Kidney glomerular epithelial cell (primary cell): ENCODE measurements at places on chromosomes 16 and 17.
A peak's percentile ranks its signal among the peaks of the same experiment; 100 is the strongest.

GRCh38 chr16:56982695-56983094 lies 6.7 kb upstream of the NLRC5 start:
- DNase-seq, result no peak

- no peak for DNase-seq
Observed at GRCh38 chr16:31179219-31179746, 656 bp upstream of the FUS start.

DNA sequence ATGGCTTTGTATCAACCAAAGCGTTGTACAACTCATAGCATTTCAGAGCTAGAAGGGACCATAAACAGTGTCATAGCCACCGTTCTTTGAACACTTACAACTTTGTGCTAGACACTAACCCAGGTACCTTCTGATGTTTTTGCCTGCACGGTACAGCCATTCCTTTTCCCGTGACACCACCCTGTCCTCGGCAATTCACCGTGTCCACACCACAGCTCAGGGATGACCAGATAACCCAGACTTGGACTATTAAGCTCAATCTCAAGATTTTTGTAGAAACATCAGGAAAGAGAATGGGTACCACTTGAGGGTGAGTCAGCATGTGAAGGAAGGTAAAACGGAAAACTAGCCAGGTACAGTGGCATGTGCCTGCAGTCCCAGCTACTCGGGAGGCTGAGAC lies 9.8 kb upstream of the CBFB start:
- DNase-seq, result no peak

GRCh38 chr16:75506107-75506506 lies 10.9 kb upstream of the CHST6 start:
- no peak for DNase-seq

DNA sequence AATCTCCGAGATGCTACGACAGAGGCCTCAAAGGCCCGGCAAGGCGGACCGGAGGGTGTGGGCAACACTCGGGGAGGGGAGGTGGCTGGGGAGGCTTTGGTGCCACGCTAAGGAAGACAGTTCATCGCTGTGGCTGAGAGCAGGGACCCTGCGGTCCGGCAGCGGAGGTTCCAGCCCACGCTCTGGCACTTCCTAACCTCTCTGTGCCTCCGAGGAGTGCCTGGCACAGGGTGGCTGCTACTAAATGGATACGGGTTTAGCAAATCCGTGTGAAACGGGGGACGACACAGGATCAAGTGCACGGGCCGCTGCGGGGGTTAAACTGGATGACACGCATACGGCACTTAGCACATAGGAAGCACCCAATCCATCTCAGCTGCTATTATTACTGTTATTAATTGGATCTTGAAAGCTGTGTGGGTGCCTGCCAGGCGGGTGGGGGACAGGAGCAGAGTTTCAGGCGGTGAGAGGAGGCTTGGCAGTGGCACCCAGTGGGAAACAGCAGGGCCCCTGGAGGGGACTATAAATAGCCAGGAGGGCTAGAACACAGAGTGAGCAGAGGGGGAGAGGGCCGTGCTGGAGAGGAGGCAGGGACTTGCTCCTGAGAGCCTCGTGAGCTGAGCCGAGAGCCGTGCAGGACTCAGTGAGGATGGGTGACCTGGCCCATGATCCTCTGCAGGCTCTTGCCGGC lies 45.0 kb downstream of the ABR start:
- DNase-seq, result no peak

DNA sequence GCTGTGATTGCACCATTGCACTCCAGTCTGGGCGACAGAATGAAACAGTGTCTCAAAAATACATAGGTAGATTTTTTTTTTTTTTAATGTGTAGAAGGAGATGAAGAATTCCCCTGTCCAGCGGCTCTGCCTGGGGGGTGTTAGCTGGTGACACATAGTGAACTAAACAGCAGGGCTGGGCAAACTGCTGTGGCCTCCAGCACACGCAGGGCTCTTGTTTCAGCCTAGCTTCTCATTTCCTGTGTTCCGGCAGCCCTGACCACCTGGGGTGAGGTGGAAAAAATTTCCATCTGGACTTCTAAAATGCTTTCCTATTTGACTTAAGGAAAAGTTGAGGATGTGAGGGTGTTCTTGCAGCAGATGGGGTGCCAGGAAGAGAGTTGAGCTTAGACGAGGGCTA lies 33.3 kb upstream of the RGS9 start:
- DNase-seq, result no peak

- peak; percentile 34 for DNase-seq
Observed at GRCh38 chr17:50052241-50052796, 3.6 kb upstream of the ITGA3 start.

- DNase-seq, result no peak
Observed at GRCh38 chr16:15865742-15866141, 8.9 kb upstream of the MYH11 start.

- DNase-seq, result peak; percentile 4
Observed at GRCh38 chr17:38735161-38735997, 5.2 kb downstream of the CISD3 start.

- no peak for DNase-seq
Observed at GRCh38 chr16:81437865-81438264, 6.7 kb upstream of the CMIP start.

GRCh38 chr17:29074488-29074887 lies 31.5 kb downstream of the PIPOX start:
- no peak for DNase-seq

DNA sequence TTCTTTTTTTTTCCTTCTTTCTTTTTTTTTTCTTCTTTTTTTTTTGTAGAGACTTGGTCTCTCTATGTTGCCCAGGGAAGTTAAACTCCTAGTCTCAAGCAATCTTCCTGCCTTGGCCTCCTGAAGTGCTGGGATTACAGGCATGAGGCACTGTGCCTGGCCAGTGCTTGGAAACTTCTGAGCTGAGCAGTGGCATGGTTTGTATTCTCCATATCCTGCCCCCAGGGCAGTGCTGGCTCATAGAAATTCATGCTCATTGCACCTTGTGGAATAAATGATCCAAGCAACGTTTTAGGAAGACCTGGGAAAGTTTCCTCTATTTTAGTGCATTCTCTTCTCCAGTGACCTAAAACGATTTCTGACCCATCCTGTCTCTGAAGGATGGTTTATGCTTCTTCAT lies 16.7 kb upstream of the SYT17 start:
- DNase-seq, result no peak

DNA sequence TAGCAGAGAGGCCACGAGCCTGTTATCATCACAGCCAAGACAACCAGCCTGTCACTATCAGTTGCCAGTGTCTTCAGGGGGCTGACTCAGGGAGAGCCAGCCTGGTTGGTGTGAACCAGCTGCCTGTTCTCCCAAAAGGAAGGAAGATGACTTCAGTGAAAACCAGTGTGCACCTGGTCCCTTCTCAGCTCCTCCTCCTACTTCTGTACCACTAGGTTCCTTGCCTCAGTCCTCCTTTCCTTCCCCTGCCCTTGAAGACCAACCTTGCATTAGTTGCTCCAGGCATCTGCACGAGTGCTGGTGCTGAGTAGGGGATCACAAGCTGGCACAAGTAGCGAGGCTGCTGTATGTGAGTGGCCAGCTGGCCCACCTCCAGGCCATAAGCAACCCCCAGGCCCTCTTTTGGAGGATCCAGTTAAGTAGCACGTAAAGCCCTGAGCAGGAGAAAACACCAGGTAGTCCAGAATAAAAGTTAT lies 8.5 kb downstream of the TUBG1 start:
- no peak for DNase-seq

DNA sequence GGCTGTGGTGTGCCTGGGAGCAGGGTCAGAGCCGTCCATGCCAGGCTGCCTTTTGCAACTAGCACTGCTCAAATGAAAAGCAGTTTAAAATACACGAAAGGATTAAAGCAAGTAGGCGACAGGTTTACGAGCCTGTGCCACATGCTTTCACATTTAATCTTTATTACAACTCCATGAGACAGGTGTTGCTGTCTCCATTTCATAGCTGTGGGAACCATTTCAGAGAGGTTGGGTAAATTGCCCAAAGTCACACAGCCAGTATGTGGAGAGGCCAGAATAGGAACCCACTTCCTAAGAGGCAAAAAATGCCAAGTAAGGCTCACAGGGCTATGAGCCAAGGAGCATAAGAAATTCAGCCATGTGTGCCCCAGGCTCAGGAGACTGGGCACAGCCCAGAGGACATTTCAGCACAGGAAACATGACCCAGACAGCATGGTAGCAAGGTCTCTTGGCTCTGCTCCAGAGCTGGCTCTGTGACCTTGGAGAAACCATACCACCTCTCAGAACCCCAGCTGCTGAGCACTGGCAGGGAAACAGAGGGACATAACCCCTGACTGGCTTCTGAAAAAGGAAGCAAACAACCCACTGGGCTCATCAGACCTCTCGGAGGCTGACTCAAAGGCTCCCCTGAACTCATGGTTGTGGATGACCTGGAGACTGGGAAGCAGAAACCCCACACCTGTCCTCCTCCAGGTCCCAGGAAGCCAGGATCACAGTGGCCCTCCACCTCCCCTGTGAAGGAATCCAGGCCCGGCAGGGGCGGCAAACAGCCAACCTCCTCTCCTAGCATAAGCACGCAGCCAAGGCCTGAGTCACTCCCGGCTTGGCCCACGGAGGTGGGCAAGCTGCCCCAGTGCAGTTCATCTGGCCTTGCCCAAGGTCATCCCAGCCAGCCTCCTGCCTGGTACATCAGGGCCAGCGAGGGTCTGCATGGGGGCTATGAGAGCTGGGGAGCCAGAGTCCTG lies 40.3 kb upstream of the MRPS23 start:
- peak; percentile 87 for DNase-seq

GRCh38 chr17:8611619-8612298 lies 18.8 kb downstream of the MYH10 start:
- no peak for DNase-seq

DNA sequence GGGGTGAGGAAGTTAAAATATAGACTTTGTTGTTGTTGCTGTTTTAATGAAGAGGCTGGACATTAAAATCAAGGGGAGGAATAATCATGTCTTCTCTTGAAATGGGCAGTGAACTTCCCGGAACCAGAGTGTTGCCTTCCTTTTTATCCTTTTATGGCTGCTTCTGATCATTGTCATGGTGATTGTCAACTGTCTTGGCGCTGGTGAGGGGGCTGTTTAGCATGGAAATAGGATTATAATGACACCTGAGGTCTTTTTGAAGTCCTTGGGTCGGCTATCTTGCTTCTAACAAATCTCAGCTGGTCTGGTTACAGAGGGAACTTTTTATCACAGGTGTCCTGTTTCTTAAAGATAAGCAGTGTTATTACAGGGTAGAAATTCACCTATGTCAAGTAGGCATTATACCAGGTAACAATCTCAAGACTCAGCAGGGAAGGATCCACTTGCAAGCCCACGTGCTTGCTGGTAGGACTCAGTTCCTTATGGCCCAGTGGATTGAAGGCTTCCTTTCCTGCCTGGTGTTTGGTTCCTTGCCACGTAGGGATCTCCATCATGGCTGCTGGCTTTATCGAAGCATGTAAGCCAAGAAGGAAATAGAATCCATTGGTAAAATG lies 349.3 kb downstream of the WWOX start:
- DNase-seq, result no peak

- no peak for DNase-seq
Observed at GRCh38 chr16:22330326-22330725, 33.1 kb downstream of the POLR3E start.

DNA sequence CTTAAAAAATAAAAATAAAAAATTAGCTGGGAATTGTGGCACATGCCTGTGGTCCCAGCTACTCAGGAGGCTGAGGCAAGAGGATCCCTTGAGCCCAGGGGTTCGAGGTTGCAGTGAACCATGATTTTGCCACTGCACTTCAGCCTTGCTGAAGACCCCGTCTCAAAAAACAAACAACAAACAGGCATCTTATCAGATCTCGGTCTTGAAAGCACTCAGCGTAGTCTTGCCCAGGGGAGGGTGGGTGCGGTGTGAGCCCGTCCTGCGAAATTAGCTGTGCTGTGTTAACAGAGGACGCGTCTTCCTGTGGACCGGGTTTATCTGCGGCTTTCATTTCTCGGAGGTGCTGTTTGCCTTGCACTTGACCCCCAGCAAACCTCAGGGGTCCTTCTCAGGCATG lies 5.4 kb downstream of the GAA start:
- no peak for DNase-seq

DNA sequence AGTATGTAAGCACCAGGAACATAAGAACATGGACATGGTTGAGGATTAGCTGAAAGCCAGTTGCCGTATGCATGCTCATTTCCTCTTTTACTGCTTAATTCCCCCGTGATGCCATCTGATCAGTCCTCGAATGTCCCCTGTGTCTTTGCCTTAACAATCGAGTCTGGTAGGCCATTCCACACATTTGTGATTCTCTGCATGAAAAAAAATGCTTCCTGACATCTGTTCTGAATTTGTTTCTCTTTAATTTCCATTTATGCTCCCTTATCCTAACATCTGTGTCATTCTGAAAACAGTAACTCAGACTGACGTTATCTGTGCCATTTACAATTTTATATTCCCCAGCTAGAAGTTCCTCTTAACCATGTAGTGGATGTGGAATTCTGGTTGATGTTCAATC lies 158.2 kb upstream of the TOX3 start:
- DNase-seq, result no peak

GRCh38 chr17:36529121-36529520 lies 5.5 kb downstream of the MYO19 start:
- peak; percentile 4 for DNase-seq

- no peak for DNase-seq
Observed at GRCh38 chr17:10661437-10661836, 4.3 kb upstream of the MYH3 start.

DNA sequence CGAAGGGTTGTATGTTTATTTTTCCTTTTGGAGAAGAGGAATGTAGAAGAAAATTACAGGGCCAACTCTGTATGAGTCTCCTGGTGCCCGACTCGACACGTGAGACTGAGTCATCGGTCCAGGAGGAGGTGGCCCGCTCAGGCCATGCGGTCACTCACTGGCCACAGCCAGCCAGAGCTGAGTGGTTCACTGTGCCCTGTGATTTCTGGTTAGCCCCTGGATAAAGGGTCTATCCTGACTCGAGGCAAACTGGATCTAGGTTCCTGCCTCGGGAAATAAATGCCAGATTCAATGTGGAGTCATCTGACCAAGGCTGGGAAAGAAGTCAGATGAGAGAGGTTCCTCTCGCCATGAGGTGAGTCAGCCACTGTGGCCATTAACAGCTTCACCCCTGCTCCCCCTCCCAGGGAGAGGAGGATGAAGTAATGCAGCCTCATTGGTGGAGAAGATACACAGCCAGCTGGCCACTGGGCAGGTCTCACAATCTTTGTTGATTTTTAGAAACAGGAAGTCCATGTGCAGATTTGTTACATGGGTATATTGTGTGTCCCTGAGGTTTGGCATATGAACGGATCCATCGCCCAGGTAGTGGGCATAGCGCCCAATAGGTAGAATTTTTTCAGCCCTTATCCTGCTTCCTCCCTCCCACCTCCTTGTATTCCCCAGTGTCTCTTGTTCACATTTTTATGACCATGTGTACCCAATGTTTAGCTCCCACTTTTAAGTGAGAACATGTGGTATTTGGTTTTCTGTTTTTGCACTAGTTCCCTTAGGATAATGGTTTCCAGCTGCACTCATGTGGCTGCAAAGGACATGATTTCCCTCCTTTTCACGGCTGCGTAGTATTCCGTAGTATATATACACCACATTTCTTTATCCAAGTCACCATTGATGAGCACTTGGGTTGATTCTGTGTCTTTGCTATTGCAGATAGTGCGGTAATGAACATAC lies 21.7 kb upstream of the USP36 start:
- peak; percentile 91 for DNase-seq

DNA sequence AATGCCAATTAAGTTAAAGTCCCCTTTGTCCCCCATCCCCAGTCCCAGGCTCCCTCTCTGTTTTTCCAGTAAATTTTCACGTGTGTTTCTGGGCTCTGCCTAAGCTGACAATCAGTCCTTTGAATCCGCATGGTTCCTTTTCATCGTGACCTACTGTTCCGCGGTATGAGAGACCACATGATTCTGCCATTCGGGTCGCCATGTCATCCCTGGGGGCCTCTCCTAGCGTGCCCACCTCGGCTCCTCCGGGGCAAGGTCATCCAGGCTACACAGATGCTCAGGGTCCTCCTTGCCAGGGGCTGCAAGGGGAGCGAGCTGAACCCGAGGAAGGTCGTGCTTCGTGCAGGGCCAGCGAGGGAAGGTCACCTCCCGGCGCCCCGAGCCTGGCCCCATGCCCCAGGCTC lies 157.6 kb downstream of the RAB11FIP4 start:
- DNase-seq, result no peak
